CD4-positive, alpha-beta T cell treated with Interleukin-17A for 1 hour (primary cell): ENCODE measurements at places on chromosomes 4 and X.

DNA sequence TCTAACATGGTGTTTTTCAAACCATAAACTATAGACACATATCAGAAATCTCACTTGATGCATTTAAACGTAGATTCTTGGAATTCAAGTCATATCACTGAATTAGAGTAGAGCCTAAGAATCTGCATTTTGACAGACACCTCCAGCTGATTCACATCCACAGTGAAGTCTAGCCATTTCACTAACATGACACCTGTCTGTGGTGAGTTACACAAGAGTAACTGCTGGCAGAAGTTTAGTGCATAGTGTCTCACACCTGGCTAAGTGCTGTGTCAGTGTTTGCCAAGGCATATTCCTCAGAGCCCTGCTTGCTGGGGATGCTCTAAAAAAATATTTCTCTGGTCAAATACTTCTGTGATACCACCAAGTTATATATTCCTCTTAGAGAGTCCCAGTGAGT lies 237.5 kb upstream of the DIAPH2 start:
- no peak for DNase-seq

DNA sequence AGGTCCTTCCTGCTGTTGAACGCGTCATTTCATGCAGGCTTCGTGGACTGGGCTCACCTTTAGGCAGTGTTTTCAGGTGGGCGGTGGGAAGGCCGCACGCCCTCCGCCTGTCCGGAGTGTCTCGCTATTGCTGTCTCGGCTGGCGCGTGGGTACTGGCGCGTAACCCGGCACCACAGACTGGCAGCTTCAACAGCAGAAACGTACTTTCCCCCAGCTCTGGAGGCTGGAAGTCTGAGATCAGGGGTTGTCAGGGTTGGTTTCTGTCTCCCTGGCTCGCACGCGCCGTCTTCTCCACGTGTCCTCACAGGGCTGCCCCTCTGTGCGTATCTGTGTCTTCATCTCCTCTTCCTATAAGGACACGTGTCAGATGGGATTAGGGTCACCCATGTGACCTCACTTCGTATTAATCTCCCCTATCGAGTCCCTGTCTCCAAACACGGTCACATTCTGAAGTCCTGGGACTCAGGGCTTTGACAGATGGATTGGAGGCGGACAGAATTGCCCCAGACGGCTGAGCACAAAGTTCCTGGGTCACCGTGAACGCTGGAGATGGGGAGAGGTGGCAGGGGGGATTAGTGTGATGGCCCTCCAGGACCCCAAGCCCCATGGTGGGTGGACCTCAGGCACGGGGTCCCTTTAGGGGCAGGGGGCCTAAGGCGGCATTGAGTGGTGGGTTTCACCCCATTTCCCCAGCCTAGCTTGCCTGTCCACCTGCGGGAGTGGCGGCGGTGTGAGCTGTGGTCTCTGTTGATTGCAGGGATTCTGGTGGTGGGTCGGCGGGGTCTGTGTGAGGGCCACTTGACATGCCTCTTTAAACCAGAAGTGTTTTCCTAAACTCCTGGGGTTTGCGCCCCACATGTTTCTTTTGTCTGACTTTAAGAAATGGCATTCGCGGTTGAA lies 83.4 kb upstream of the LRPAP1 start:
- DNase-seq, result no peak

DNA sequence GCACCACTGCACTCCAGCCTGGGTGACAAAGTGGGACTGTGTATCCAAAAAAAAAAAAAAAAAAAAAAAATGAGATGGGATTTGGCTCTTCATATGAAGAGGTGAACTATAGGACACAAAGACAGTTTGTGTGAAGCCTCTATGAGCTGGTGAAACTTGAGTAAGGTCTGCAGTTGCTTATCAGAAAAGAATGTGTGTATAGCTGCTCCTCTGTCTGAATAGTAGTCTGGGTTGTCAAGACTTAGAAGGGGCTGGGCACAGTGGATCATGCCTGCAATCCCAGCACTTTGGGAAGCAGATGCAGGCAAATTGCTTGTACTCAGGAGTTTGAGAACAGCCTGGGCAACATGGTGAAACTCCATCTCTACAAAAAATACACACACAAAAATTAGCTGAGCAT lies 82.8 kb downstream of the ARSF start:
- no peak for DNase-seq

- no peak for DNase-seq
Observed at GRCh38 chr4:152672206-152673092, 7.3 kb downstream of the TMEM154 start.

DNA sequence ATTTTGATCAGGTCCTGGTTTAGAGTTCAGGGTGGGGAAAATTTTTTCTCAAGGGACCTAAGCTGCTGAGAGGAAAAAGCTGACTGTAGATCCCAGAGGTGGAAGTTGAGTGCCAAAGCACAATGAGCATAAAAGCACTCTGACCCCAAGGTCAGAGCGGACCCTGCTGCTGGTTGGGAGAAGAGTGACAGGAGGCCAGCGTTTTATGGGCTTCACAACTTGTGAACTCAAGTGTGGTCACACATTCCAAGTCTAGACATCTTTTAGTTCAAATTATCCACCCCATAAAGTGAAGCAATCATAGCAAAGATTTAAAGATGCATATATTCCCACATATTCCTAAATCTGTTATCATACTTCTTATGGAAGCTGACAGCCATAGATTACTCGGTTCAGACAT lies 220.3 kb downstream of the CHIC2 start:
- no peak for DNase-seq

DNA sequence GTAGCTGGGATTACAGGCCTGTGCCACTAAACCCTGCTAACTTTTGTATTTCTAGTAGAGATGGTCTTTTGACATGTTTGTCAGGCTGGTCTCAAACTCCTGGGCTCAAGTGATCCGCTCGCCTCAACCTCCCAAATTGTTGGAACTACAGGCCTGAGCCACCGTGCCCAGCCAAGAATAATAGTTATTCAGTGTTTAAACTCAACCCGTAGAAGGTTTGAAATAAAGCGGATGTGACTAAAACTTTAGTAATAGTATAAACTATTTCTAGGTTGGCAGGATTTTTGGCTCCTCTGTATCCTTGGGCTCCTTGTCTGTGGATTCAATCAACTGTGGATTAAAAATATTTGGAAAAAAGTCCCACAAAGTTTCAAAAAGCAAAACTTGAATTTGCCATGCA lies 37.8 kb downstream of the PCDH10 start:
- no peak for DNase-seq

- no peak for DNase-seq
Observed at GRCh38 chr4:177791188-177791587, 349.0 kb upstream of the AGA start.

GRCh38 chr4:54392479-54392878 lies 163.4 kb downstream of the PDGFRA start:
- DNase-seq, result no peak

DNA sequence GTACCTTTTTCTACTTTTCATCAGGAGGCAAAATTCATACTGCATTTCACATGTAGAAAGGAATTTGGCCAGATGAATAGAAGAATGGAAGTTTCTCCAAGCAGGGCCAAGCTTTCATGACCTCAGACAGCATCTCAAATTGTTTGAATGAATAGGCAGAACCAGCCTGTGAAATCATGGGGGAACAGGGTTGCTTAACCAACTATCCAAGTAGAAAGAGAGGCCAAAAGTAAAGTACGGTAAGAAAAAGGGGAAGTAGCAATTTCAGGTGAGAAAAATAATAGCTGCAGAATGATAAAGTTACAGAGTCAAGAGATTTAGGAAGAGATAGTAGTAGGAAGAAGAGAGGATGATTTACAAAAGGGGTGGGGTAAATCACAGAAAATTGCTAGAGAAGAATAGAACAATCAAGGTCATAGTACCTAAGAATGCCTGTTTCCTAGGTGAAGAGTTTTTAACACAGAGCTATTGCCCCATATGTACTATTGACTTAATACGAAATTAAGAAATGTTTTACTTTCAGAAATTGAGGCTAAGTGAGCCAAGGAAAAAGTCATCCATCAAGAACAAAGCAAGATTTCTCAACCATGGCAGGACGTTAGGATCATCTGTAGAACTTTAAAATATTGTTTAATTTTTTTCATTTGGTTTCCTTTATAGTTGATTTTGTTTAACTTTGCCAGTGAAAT lies 177.1 kb upstream of the TET2 start:
- DNase-seq, result no peak

GRCh38 chr4:104848597-104849225 lies 298.0 kb upstream of the TET2 start:
- DNase-seq, result no peak

DNA sequence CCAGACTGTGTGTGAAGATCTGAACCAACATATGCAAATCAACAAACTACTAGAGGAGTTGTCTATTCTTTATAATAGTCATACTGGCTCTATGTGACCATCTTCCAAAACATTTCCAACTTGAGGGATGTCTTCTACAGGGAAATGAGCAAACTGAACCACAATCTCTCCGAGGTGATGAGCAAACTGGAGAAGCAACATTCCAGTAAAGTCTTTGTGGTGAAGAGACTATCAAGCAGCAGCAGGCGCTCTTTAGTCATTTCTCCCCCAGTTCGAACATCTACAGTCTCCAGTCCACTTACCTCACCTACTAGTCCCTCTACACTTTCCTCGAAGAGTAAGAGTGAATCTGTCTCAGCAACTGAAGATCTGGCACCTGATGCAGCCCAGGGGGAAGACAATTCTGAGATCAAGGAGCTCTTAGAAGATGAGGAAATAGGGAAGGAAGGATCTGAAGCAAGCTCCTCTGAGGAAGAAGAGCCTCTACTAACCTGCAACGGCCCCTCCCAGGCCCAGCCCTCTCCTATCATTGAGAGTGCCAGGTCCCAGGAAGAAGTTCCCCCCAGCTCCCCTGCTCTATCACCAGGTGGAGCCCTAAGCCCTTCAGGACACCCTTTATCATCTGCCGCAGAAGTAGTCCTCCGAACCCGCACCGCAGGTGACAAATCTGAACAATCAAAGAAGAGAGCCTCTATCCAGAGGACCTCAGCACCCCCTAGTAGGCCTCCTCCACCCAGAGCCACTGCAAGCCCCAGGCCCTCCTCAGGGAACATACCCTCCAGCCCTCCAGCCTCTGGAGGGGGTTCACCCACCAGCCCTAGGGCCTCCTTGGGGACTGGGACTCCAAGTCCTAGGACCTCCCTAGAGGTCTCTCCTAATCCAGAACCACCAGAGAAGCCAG lies 98.1 kb downstream of the HNRNPD start:
- peak; percentile 16 for DNase-seq

DNA sequence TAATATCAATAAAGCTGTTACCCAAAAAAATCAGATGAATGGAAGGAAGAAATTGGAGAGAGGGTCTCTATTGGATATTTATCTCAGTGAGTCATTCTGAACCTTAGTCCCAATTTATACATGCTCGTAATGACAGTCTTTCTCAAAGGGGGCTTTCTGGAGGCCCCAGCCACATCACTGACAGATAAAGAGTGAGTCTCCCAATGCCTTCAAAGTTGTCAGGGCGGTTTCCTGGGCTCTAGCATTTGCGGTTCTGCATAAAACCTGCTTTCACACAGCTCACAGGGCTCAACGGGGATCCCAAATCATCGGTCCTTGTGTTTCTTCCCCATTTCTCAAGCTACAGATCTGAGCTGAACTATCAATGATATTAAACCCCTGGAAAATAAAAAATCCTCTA lies 17.3 kb downstream of the TCEANC start:
- DNase-seq, result no peak

- no peak for DNase-seq
Observed at GRCh38 chr4:10656988-10657387, 27.6 kb downstream of the CLNK start.

GRCh38 chrX:39481621-39482020 lies 616.1 kb downstream of the BCOR start:
- no peak for DNase-seq

DNA sequence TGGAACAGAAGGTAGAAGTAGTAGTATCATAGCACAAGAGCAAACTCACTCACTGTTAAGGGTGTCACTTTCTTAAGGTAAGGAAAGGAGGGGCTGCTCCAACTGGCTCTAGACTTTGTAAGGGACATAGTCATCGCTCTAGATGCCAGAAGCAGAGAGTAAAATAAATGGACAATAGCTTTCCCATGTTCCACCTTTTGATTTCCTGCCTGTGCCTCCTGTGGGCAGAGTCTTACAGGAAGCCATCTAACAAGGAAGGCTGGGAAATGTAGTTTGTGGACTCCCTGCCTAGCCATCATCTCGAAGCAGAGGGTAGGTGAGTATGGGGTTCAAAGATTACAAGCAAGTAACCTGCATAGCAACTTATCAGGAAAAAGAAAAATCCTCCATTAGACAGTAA lies 1.7 kb upstream of the METTL14 start:
- no peak for DNase-seq

GRCh38 chr4:184097241-184097605 lies 120.5 kb downstream of the ENPP6 start:
- no peak for DNase-seq

DNA sequence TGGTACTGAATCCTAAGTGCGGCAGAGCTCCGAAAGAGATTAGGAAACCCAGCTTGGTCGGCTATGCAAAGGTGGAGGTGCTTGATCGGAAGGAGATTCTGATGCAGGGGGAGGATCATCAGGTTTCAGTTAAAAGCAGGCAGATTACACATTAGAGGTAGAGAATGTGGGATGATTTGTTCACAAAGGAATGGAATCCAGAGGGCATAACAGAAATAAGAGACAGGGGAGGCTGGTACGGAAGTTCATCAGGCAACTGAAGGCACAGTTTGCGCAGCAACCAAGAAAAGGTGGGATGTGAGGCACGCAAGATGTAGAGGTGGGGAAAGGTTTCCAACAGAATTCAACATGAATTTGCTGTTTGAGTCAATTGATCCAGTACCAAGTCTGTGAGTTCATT lies 424 bp upstream of the ZNF330 start:
- DNase-seq, result no peak

GRCh38 chr4:26404743-26405206 lies 84.0 kb downstream of the RBPJ start:
- no peak for DNase-seq

DNA sequence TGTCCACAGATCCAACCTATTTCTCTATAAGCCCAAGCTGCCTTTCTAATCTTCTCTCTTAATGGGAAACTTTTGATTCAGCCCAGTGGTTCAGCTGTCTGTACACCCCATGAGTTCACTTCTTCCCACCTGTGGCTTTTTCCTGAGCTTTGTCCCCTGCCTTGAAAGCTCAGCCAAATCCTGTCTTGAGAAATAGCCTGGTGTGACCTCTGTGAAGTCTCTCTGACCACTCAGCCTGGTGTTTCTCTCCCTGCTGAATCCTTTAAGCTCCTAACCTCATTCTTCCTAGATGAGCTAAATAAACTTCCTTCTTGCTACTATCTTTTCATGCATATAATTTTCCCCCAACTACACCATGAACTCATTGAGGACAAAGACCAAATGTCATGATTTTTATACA lies 15.2 kb upstream of the HERC5 start:
- no peak for DNase-seq

- no peak for DNase-seq
Observed at GRCh38 chr4:2415881-2416563, 2.4 kb downstream of the ZFYVE28 start.

- peak; percentile 74 for DNase-seq
Observed at GRCh38 chrX:19887911-19888879, 795 bp upstream of the SH3KBP1 start.
